ENCODE measurements at places on chromosomes 5 and 9. TPM values are rescaled to one million over a fixed set of nuclear protein-coding genes. Genes with fewer than 3 reads are reported as not detected.
A peak's percentile ranks its signal among the peaks of the same experiment; 100 is the strongest.

RFESD gene
- total RNA-seq: 4.2 TPM

LCN9 gene
- not detected for total RNA-seq

PCDHGC4 gene
- not detected for total RNA-seq

BTNL9 gene
- total RNA-seq: not detected

CCDC183 gene
- 0.14 TPM for total RNA-seq

ARAP3 gene
- 10.9 TPM for total RNA-seq

LRRC19 gene
- total RNA-seq: not detected

UBAP2 gene
- 51.8 TPM for total RNA-seq

PCDH1 gene
- 0.17 TPM for total RNA-seq

DCAF10 gene
- total RNA-seq: 14.5 TPM

- peak; percentile 95 for DNase-seq
- peaks cover 11% of the 10 kb centered on the region for H3K4me1 ChIP-seq
- H3K27me3 ChIP-seq: no peaks in the 10 kb centered on the region
- H3K27ac ChIP-seq: no peak overlapping the region
- peaks cover 3% of the 10 kb centered on the region for H3K36me3 ChIP-seq
These were observed 7.9 kb downstream of the AK1 start for GRCh38 chr9:127869310-127870152.

GRCh38 chr5:91074615-91075014, 308.5 kb downstream of the ARRDC3 start:
- peaks cover 23% of the 10 kb centered on the region for H3K27me3 ChIP-seq
- H3K4me1 ChIP-seq: peaks cover 6% of the 10 kb centered on the region
- DNase-seq: no peak
- no peaks in the 10 kb centered on the region for H3K36me3 ChIP-seq
- no peak overlapping the region for H3K27ac ChIP-seq

GRCh38 chr9:108360304-108360703, 495.5 kb downstream of the ACTL7B start:
- no peaks in the 10 kb centered on the region for H3K4me1 ChIP-seq
- no peak for DNase-seq
- H3K27ac ChIP-seq: no peak overlapping the region
- H3K27me3 ChIP-seq: no peaks in the 10 kb centered on the region
- H3K36me3 ChIP-seq: no peaks in the 10 kb centered on the region

DNA sequence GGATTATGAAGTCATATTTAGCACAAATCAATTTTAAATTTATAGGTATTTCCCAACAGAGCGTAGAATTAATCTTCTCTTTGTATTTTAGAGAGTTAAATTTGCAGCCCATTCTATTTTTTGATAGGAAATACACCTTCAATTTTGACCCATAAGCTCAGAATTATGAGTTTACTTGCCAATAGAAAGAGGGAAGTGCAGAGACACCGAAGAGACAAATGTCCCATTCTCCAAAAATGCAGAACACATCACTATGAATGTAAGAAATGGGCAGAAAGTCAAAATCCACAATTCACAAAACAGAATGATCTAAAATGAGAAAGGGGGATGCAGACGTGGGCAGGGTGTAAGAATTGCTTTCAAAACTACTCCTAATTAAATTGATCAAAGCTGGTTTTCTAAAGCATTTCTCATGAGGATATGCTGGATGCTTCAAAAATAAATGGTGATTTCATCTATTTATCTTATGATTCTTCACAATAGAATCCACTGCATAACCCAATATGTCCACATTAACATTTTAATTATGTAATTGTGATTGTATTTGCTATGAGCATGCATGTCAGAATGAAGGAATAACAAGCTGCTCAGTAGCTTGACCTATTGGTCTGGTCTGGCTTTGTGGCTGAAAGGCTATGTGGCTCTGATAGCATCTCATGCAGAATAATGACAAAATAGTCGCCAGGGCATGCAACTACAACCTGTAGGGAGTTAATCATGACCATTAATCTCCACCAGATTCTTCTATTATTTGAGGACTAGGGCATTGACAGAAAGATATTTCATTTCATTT, 550.1 kb upstream of the CDH18 start:
- no peak overlapping the region for H3K27ac ChIP-seq
- no peaks in the 10 kb centered on the region for H3K36me3 ChIP-seq
- no peaks in the 10 kb centered on the region for H3K4me1 ChIP-seq
- no peak for DNase-seq
- no peak overlapping the region for H3K4me3 ChIP-seq
- H3K27me3 ChIP-seq: no peaks in the 10 kb centered on the region

- no peaks in the 10 kb centered on the region for H3K4me1 ChIP-seq
- no peaks in the 10 kb centered on the region for H3K36me3 ChIP-seq
- H3K27ac ChIP-seq: no peak overlapping the region
These were observed 175.1 kb upstream of the MSX2 start for GRCh38 chr5:174549254-174549653.

- peaks cover 22% of the 10 kb centered on the region for H3K27me3 ChIP-seq
- H3K4me3 ChIP-seq: no peak overlapping the region
- no peak for DNase-seq
- H3K4me1 ChIP-seq: no peaks in the 10 kb centered on the region
- no peaks in the 10 kb centered on the region for H3K36me3 ChIP-seq
These were observed 41.1 kb downstream of the FGF1 start for GRCh38 chr5:142644640-142645361.

DNA sequence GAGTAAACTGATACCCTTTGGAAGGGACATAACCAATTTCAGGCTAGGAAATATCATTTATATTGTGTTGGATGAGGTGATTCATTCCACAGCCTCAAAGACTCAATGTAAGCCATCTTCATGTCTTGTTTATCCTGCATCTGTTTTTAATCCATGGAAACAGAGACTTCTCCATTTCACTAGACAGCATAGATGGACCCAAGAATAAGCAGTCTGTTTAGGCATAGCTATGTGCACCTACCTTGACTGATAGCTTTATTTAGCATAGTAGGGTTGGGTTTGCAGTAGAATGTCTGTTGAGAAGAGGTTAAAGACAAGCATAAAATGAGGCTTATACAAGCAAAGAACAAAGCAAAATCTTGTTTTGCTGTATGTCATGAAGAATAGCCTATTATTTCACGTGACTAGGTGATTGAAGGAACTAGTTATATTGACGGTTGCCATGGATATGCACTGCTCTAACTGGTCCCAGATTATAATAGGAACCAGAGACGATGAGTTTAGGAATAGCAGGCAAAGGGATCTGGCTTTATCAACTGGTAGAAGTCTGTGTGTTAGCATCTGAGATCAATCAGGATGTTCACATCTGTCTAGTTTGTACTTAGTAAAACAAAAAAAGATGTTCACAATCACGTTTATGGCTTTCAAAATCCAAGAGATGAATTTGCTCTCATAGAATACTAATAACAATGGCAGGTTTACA, 154.8 kb upstream of the KLF9 start:
- no peak overlapping the region for H3K4me3 ChIP-seq
- DNase-seq: no peak
- peaks cover 18% of the 10 kb centered on the region for H3K4me1 ChIP-seq
- no peaks in the 10 kb centered on the region for H3K36me3 ChIP-seq
- no peaks in the 10 kb centered on the region for H3K27me3 ChIP-seq

GRCh38 chr5:116296335-116297072, 211.7 kb downstream of the COMMD10 start:
- H3K4me3 ChIP-seq: no peak overlapping the region
- DNase-seq: no peak
- peaks cover 16% of the 10 kb centered on the region for H3K36me3 ChIP-seq
- no peak overlapping the region for H3K27ac ChIP-seq
- H3K27me3 ChIP-seq: no peaks in the 10 kb centered on the region
- H3K4me1 ChIP-seq: no peaks in the 10 kb centered on the region

DNA sequence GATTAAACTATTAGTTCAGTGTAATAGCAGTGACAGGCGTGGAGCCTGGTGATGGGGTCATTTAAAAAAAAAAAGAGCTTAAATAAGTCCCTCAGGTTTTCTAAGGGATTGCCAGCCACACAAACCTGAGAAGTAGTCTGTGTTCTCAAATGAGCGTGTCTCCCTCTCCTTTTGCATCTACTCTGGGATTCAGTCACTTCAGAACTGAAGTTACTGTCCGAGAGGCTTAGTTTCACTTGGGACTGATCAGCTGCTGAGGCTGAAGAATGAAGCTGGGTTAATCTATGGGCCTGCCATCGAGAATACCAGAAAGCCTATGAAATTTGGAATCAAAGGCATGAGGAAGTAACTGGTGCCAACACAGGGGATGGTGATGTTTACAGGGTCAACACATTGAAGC, 310.1 kb downstream of the ADAMTS6 start:
- no peaks in the 10 kb centered on the region for H3K36me3 ChIP-seq
- peaks cover 3% of the 10 kb centered on the region for H3K4me1 ChIP-seq
- no peak overlapping the region for H3K4me3 ChIP-seq
- H3K27me3 ChIP-seq: peaks cover 8% of the 10 kb centered on the region

DNA sequence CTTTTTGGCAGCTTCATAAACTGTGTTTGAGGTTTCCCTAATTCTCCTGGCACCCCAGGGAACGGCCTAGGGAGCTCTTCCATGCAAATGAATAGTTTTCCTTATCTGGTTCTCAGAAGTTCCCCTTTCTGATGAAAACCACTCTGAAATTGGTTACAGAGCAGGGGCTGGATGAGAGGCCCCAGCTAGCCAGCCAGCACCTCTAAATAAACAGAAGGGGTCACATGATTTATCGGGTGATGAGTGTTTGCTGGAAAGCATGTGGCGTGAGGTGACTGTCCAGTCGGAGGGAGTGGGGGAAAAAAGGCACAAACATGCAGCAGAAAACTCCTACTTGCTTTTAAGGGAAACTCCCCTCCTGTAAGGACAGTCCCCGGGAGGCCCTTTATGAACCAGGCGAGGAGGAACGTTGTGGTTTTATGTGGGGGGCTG, 261.2 kb upstream of the ANKRD55 start:
- no peak overlapping the region for H3K4me3 ChIP-seq
- no peaks in the 10 kb centered on the region for H3K36me3 ChIP-seq
- H3K4me1 ChIP-seq: peaks cover 24% of the 10 kb centered on the region
- H3K27ac ChIP-seq: no peak overlapping the region
- DNase-seq: no peak

GRCh38 chr5:7325975-7326913, 69.7 kb upstream of the ADCY2 start:
- H3K36me3 ChIP-seq: no peaks in the 10 kb centered on the region
- H3K27me3 ChIP-seq: no peaks in the 10 kb centered on the region
- no peak overlapping the region for H3K27ac ChIP-seq
- H3K4me1 ChIP-seq: no peaks in the 10 kb centered on the region
- no peak for DNase-seq

DNA sequence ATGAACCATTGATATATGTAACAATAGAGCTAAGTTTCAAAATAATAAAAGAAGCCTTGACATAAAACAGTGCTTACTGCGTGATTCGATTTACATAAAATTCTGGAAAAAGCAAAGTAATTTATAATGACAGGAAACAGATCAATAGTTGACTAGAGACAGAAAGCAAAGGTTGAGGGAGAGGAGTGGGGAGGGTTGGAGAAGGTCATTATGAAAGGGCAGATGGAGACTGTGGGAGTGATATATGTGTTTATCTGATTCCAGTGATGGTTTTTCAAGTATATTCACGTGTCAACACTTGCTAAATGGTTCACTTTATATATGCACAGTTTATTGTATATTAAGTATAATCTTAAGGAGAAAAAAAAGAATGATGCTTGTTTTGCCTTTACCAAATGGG, 1885.7 kb upstream of the NUDT12 start:
- no peak overlapping the region for H3K27ac ChIP-seq
- DNase-seq: no peak
- no peaks in the 10 kb centered on the region for H3K27me3 ChIP-seq

- no peak for DNase-seq
- peaks cover 2% of the 10 kb centered on the region for H3K27me3 ChIP-seq
- H3K4me1 ChIP-seq: no peaks in the 10 kb centered on the region
These were observed 16.7 kb downstream of the PSD2 start for GRCh38 chr5:139812323-139812722.

DNA sequence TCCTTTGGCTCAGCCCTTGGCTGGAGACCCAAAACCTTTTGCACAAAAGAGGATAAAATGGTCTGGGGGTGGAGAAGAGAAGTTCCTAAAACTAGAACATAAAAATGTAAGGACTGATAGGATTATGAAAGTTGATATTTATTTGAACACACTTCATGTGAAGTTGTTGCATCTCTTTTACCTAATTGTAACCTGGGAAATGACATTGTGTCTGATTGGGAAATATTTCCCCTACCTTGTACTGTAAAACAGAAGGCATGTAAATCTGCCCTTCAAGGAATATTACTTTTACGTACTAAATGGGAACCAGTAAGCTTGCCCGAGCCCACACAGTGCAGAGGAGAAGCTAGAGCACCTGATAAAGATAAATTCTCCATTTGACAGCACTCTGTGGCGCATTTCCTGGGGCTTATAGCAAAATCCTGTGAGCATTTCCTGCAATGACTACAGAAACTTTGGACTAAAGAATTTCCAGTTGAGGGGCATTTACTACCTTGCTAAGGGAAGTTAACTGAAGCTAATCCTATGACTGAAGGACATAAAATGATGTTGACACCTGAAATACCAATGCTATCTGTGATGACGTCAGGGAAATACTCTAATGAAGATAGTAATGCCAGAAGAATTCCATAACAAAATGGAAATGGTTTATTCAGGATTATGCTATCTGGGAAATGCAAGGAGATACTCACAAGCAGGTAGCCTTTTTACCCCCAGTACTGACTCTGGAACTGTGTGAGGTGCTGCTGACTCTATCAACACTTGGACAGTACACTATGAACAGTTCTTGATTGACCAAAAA, 78.3 kb upstream of the LIFR start:
- no peak for DNase-seq
- H3K27ac ChIP-seq: no peak overlapping the region
- H3K4me1 ChIP-seq: no peaks in the 10 kb centered on the region
- H3K4me3 ChIP-seq: no peak overlapping the region

GRCh38 chr5:137027758-137028157, 471.4 kb downstream of the SPOCK1 start:
- H3K36me3 ChIP-seq: no peaks in the 10 kb centered on the region
- H3K4me1 ChIP-seq: peaks cover 2% of the 10 kb centered on the region
- no peak overlapping the region for H3K4me3 ChIP-seq
- no peak for DNase-seq
- H3K27ac ChIP-seq: no peak overlapping the region

DNA sequence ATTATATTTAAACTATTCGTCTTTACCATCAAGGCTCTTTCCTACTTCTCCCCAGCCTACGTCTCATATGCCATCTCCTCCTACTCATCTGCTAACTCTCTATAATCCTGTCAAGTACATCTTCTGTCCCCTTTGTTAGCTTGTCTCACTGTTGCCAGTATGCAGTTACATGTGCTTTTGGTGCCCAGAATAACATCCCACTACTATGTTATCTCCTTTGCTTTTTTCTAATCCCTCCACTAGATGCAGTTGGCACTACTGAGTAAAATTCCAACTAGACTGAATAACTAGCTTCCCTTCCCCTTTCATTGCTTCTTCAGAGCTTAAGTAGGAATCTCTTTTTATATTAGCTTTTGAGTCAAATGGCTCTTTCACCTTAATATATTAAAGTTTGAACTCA, 3.0 kb upstream of the ARRDC3 start:
- H3K4me3 ChIP-seq: no peak overlapping the region
- H3K36me3 ChIP-seq: peaks cover 4% of the 10 kb centered on the region
- H3K27me3 ChIP-seq: peaks cover 4% of the 10 kb centered on the region
- DNase-seq: no peak
- H3K4me1 ChIP-seq: peaks cover 23% of the 10 kb centered on the region

GRCh38 chr9:135380311-135380960, 99.1 kb upstream of the PPP1R26 start:
- no peak overlapping the region for H3K27ac ChIP-seq
- no peaks in the 10 kb centered on the region for H3K27me3 ChIP-seq
- H3K36me3 ChIP-seq: no peaks in the 10 kb centered on the region

Measured in activated CD4-positive, alpha-beta T cell treated with anti-CD3 and anti-CD28 coated beads, Interleukin-2, amount 10 ng/mL, durations not matched to agents 24 days and 14 days (primary cell).